Transverse colon (tissue), 4 donors: ENCODE measurements at places on chromosomes 16 and 17. TPM values are rescaled to one million over a fixed set of nuclear protein-coding genes. Genes with fewer than 3 reads are reported as not detected.

Gene SLC38A8
- total RNA-seq = not detected

Gene C16orf74
- total RNA-seq = not detected

Gene TBC1D10B
- total RNA-seq = 37.5 TPM

DNA sequence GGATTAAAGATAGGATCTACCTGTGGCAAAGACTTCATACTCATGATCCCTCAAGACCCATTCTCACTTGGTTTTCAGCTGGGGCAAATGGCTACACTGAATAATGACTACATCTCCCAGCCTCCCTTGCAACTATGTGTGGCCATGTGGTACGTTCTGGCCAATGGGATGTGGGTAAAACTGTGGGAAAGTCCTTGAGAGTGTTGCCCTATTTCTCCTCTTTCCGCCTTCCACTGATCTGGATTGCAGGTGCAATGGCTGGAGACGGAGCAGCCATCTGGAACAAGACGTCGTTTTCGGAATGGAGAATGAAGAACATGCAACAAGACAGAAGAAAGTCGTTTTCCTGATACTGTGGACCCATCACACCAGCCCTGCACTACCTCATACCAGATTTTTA, 48.5 kb downstream of the HAPSTR1 start:
- no peak for DNase-seq

- no peak for DNase-seq
These were observed 62.4 kb downstream of the STH start for GRCh38 chr17:46061435-46061834.

GRCh38 chr16:87968541-87968940, 17.3 kb downstream of the BANP start:
- no peak for DNase-seq

DNA sequence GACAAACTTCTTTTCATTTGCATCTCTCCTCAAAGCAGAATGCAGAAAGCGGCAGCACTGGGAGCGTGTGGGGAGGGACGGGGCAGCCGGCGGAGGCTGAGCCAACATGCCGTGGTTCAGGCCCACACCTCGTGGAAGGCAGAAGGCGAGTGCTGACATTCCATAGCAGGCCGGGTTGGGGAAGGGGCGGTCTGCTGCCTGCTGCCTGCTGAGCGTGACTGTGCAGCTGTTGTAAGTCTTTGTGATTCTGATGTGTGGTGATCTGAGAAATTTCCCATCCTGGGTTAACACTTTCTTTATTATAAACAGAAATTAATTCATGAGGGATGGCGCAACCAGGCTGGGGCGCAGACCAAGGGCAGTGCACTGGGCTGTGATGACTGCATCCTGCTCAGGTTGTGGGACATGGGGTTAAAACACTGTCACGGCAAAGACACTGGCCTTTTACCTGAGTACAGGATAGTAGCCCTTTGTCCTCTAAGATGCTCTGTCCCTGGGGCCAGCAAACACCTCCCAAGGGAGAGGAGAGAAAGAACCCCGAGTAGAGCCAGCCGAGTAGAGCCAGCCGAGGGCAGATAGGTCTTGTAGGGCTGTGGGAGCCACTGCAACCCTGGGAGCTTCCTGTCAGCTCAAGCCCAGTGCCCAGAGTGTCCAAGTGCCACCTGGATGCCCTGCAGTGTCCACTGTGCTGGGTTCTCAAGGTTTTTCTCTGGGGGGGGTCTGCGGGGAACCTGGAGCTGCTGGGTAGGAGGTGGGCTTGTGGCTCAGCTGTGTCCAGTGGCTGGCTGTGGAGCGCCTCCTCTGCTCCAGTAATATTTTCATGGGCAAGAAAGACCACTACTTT, 8.8 kb upstream of the DNASE1 start:
- DNase-seq = no peak

- DNase-seq = no peak
These were observed 83.6 kb upstream of the NLRP1 start for GRCh38 chr17:5667871-5668270.

DNA sequence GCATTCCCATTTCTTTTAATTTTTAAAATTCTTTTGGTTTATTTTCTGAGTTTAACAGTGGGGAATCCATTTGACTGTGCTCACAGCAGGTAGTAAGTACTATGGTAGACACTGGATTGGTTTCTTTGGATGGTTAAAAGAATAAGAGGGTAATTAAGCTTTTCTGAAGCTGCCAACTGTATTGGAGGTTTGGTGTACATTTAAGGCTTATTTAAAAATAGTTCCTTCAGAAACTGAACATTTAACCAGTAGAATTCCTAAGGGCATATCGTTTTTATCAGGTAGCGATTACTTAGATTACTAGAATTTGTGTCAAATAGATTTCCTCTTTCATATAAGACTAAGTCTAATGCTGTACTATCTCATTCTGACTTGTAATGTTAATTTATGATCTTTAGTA, 162.4 kb downstream of the PPM1E start:
- DNase-seq = no peak

- no peak for DNase-seq
These were observed 7.1 kb downstream of the IGSF6 start for GRCh38 chr16:21645261-21645721.
